ENCODE measurements at places on chromosomes 2 and 18. TPM values are rescaled to one million over a fixed set of nuclear protein-coding genes. Genes with fewer than 3 reads are reported as not detected.

SPATA3 gene
- not detected for total RNA-seq

ALLC gene
- total RNA-seq = not detected

PHOSPHO2 gene
- total RNA-seq = 1.9 TPM

RNF149 gene
- total RNA-seq = 53.1 TPM

TEKT4 gene
- total RNA-seq = not detected

SCYGR4 gene
- not detected for total RNA-seq

POTEJ gene
- not detected for total RNA-seq

GRB14 gene
- total RNA-seq = 0.71 TPM

STAT4 gene
- 2.0 TPM for total RNA-seq

ARHGAP25 gene
- 0.14 TPM for total RNA-seq

RTKN gene
- 11.1 TPM for total RNA-seq

NYAP2 gene
- total RNA-seq = not detected

DNER gene
- total RNA-seq = 0.83 TPM

GDF7 gene
- total RNA-seq = 0.14 TPM

SPP2 gene
- total RNA-seq = not detected

AQP12B gene
- total RNA-seq = not detected

IL18RAP gene
- not detected for total RNA-seq

LYG1 gene
- 0.43 TPM for total RNA-seq

SIX2 gene
- under 0.01 TPM for total RNA-seq

ONECUT2 gene
- total RNA-seq = under 0.01 TPM

CYP27C1 gene
- 0.18 TPM for total RNA-seq

SP100 gene
- total RNA-seq = 60.4 TPM

PRSS56 gene
- not detected for total RNA-seq

SCLY gene
- 11.1 TPM for total RNA-seq

LONRF2 gene
- 0.28 TPM for total RNA-seq

ASB3 gene
- total RNA-seq = 23.3 TPM

TFCP2L1 gene
- total RNA-seq = not detected

ANKRD62 gene
- not detected for total RNA-seq

DAW1 gene
- total RNA-seq = 0.55 TPM

TNFRSF11A gene
- 0.09 TPM for total RNA-seq

FOSL2 gene
- 59.2 TPM for total RNA-seq

HOXD12 gene
- total RNA-seq = not detected
